Motor neuron (in vitro differentiated cells): ENCODE measurements at places on chromosomes 5 and 9.

DNA sequence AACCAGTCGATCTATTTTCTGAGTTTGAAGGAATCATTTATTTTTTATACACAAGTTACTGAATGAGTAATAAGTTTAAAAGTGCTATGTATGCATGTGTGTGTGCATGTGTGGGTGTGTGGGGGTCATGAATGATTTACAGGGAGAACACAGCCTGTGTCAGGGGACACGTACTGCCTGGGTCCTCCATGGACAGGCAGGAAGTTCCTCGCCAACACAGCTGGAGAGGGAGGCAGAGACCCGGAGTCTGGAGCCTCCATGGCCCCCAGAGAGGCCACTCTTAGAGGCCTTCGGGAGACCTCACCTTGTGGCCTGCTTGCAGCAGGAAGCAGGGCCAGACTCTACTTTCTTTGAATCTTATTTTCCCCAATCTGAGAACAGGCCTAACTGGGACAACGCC is 144.7 kb downstream of the GABBR2 start:
- ATAC-seq = no peak

- ATAC-seq = no peak
Observed at GRCh38 chr5:149024477-149024876, 38.4 kb downstream of the SH3TC2 start.

- peak; percentile 50 for ATAC-seq
Observed at GRCh38 chr5:106720367-106720766, 950.4 kb downstream of the EFNA5 start.

DNA sequence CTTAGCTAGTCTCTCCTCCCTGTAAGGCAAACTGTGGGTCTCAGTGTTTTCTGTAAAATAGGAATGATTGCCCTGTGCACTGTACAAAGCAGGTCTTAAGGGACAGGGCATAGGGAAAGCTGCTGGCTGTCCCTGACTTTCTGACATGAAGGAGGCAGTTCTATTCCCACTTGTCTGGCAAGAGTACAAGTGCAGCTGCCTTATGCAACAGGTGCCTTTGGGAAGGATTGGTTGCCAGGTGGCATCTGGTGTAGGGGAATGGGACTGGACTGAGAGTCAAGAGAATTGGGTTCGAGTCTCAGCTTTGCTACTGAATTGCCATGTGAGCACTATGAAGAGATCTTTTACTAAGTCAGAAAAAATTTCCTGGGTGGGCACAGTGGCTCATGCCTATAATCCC is 10.0 kb downstream of the BSPRY start:
- no peak for ATAC-seq

- ATAC-seq = no peak
Observed at GRCh38 chr5:171093598-171093997, 215.4 kb upstream of the TLX3 start.

- ATAC-seq = peak; percentile 63
Observed at GRCh38 chr5:116771466-116772151, 197.0 kb upstream of the SEMA6A start.
